Right atrium auricular region (tissue), 2 donors: ENCODE measurements at places on chromosomes 11 and 22. TPM values are rescaled to one million over a fixed set of nuclear protein-coding genes. Genes with fewer than 3 reads are reported as not detected.

The OR8G5 gene
- total RNA-seq, result not detected

GRCh38 chr11:109845437-109845836 lies 247.8 kb upstream of the ZC3H12C start:
- H3K4me1 ChIP-seq, result no peaks in the 10 kb centered on the region
- H3K36me3 ChIP-seq, result no peaks in the 10 kb centered on the region
- no peak for DNase-seq
- H3K27me3 ChIP-seq, result no peaks in the 10 kb centered on the region
- H3K27ac ChIP-seq, result no peak overlapping the region

The ZNF202 gene
- total RNA-seq, result 4.1 TPM

DNA sequence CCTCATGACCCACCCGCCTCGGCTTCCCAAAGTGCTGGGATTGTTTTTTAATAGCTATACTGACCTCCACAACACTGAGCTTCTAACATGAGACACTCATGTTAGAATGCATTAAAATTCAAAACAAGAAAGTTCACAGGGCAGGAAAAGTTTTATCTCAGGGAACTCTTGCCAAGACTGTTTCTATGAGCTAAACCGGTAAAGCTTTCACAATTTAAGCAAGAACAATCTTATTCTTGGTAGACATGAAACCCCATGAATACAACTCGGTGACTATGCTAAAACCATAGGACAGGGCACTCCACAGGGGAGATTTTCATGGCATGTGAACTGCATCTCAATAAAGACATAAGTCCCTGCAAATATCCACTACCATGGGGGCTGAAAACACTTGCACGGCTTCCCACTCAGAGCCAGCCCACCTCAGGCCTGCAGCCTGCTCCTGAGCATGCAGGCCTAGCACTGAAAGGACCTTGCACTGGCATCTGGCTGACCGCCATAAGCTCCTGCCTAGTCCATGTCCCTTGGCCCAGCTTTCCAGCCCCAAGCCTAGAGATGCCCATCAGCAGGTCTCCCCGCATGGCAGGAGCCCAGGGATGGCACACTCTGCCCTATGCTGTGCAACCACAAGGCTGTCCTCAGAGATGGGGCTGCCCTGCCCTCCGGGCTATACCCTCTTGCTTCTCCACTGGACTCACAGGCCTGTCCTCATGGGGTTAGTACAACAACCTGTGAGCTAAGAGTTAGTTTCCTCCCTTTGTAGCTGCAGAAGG lies 58.4 kb downstream of the DGCR2 start:
- H3K27me3 ChIP-seq, result no peaks in the 10 kb centered on the region
- peaks cover 86% of the 10 kb centered on the region for H3K36me3 ChIP-seq
- no peak overlapping the region for H3K27ac ChIP-seq

The ZNRF3 gene
- total RNA-seq, result 7.9 TPM

The TMEM134 gene
- total RNA-seq, result 140 TPM

- H3K27me3 ChIP-seq, result no peaks in the 10 kb centered on the region
- H3K36me3 ChIP-seq, result no peaks in the 10 kb centered on the region
- H3K4me3 ChIP-seq, result no peak overlapping the region
Measured at GRCh38 chr22:22745225-22746060, 101.0 kb downstream of the GGTLC2 start.

- no peak overlapping the region for H3K4me3 ChIP-seq
- no peaks in the 10 kb centered on the region for H3K36me3 ChIP-seq
- DNase-seq, result peak; percentile 36
Measured at GRCh38 chr22:44520465-44521094, 22.5 kb upstream of the RTL6 start.

- no peak overlapping the region for H3K27ac ChIP-seq
- DNase-seq, result no peak
- no peak overlapping the region for H3K4me3 ChIP-seq
- no peaks in the 10 kb centered on the region for H3K4me1 ChIP-seq
Measured at GRCh38 chr22:43448048-43448447, 36.2 kb downstream of the MPPED1 start.

The APOL1 gene
- 10.7 TPM for total RNA-seq

DNA sequence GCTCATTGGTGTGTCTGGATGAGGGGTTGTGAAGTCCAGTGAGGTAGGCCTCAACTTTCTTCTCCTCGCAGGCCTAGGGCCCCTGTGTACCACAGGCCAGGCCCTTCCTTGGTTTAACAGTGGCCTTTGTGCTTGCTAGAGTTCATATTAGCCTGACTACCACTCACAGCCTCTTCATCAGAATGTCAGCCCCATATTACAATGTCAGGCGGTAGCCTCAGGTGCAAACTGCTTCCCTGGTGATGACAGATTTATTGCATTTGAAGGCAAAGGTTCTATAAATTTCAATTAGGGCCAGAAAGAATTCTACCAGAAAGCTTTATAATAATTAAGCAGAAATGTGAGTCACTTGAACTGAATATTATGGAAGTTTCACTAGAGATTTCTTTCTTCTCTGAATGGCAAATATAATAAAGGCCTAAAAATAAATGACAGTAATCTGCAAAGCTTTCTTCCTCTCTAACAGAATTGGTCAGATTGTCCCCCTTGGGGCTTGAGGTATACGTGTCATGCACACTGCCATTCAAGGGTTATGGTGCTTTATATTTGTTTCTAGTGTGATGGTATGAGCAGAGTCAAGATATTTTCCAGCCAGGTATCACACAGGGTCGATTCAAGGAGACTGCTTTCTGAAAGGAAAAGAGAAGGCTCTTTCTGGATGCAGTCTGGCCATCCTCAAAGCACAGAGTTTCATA lies 210.3 kb downstream of the CWF19L2 start:
- H3K27ac ChIP-seq, result no peak overlapping the region
- no peaks in the 10 kb centered on the region for H3K4me1 ChIP-seq
- H3K36me3 ChIP-seq, result no peaks in the 10 kb centered on the region
- no peak for DNase-seq
- no peaks in the 10 kb centered on the region for H3K27me3 ChIP-seq

- no peak for DNase-seq
- H3K4me1 ChIP-seq, result no peaks in the 10 kb centered on the region
- no peak overlapping the region for H3K4me3 ChIP-seq
- H3K36me3 ChIP-seq, result no peaks in the 10 kb centered on the region
- H3K27me3 ChIP-seq, result no peaks in the 10 kb centered on the region
- no peak overlapping the region for H3K27ac ChIP-seq
Measured at GRCh38 chr11:62266558-62266957, 3.4 kb upstream of the SCGB2A2 start.

The SLC17A6 gene
- not detected for total RNA-seq

The OR51I1 gene
- total RNA-seq, result not detected

The KRTAP5-2 gene
- total RNA-seq, result not detected

The SERPIND1 gene
- 4.1 TPM for total RNA-seq

The SCGB1D2 gene
- not detected for total RNA-seq

DNA sequence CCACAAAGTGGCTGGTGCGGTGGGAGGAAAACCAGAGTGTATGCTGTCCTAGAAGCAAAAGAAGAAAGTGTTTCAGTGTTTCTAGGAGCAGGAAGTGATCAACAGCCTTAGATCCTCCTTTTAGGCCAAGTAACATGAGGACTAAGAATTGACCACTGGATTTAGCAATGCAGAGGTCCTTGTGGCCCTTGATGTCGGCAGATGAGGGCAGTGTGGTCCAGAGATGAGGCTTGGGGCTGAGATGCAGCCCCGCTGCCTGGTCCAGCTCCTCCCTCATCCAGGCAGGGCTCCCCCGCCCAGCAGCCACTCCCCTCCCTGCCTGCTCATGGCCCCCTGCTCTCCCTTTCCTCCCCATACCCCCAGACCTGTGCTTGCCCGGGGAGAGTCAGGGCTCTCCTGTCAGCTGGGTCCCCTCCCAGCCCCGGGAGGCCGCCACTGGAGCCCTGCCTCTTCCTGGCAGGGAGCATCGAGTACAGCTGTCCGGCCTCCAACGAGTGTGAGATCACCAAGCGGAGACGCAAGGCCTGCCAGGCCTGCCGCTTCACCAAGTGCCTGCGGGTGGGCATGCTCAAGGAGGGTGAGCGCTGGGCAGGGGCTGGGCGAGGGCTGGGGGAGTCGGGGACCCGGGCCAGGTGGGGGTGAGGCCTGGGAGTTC lies 3.7 kb downstream of the TRMT112 start:
- peak overlapping the region; percentile 28 for H3K4me3 ChIP-seq
- H3K27me3 ChIP-seq, result no peaks in the 10 kb centered on the region
- peaks cover 30% of the 10 kb centered on the region for H3K36me3 ChIP-seq
- peaks cover 38% of the 10 kb centered on the region for H3K4me1 ChIP-seq

- no peaks in the 10 kb centered on the region for H3K27me3 ChIP-seq
- H3K4me3 ChIP-seq, result no peak overlapping the region
- DNase-seq, result peak; percentile 82
- H3K4me1 ChIP-seq, result no peaks in the 10 kb centered on the region
- peak overlapping the region; percentile 77 for H3K27ac ChIP-seq
Measured at GRCh38 chr11:12224537-12224893, 114.1 kb downstream of the MICAL2 start.

GRCh38 chr11:121029813-121030445 lies 6.0 kb downstream of the TBCEL start:
- no peak overlapping the region for H3K4me3 ChIP-seq
- peaks cover 24% of the 10 kb centered on the region for H3K4me1 ChIP-seq
- H3K27ac ChIP-seq, result peak overlapping the region; percentile 43
- DNase-seq, result no peak

GRCh38 chr22:50576070-50576469 lies 2.2 kb downstream of the CPT1B start:
- no peak overlapping the region for H3K4me3 ChIP-seq
- H3K4me1 ChIP-seq, result no peaks in the 10 kb centered on the region
- H3K27ac ChIP-seq, result peak overlapping the region; percentile 16
- no peaks in the 10 kb centered on the region for H3K27me3 ChIP-seq
- DNase-seq, result no peak
- peaks cover 49% of the 10 kb centered on the region for H3K36me3 ChIP-seq

DNA sequence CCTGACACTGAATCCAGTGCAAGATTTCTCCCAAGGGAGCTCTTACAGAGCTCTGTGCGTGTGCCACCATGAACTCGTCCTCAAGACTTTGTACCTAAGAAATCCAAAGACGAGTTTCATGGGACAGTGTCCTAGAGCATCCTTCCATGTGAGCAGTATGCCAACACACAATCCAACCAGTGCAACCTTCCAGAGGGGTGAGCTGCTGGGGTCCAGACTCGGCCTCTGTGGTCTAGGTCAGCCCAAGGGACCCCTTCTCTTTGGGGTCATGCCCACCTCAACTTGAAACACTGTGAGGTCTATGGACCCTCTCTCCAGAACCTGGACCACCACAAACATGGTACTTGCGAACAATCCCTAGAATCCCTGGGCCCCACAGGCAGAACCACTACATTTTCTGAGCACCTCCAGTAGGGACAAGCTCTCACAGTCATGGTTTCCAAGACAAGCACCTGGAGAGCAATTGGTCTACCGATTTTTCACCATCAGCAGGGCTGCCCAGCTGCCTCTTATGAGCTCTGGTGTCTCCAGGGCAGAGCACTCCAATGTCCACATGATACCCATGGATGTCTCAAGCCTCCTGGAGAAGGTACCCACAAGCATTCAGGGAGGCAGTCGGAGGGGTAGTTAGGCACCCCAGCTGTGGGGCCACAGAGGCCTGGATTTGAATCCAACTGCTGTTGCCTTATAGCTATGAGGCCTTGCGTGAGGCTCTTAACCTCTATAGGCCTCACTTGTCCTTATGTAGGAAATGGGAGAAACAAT lies 7.7 kb downstream of the CHST1 start:
- no peaks in the 10 kb centered on the region for H3K36me3 ChIP-seq
- no peaks in the 10 kb centered on the region for H3K27me3 ChIP-seq
- DNase-seq, result no peak

The DLG2 gene
- total RNA-seq, result 6.7 TPM

DNA sequence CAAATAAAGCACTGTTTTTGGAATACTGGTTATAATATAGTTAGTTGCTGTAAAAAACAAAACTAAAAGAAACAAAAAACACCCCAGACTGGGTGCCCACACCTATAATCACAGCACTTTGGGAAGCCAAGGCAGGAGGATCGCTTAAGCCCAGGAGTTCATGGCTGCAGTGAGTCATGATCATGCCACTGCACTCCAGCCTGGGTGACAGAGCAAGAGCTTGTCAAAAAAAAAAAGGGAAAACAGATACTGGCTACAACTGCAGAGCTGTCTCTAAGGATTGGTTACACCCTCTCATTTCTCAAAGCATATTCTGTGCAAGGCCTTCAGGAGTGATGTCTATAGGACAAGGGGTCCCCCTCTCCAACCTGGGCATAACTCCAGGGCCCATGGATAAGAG lies 14.6 kb upstream of the STK33 start:
- H3K27me3 ChIP-seq, result no peaks in the 10 kb centered on the region
- H3K4me1 ChIP-seq, result no peaks in the 10 kb centered on the region
- no peak overlapping the region for H3K27ac ChIP-seq
- H3K36me3 ChIP-seq, result no peaks in the 10 kb centered on the region

GRCh38 chr22:47356511-47357011 lies 594.1 kb downstream of the TBC1D22A start:
- DNase-seq, result peak; percentile 32
- no peaks in the 10 kb centered on the region for H3K27me3 ChIP-seq
- H3K4me1 ChIP-seq, result no peaks in the 10 kb centered on the region
- no peak overlapping the region for H3K27ac ChIP-seq

DNA sequence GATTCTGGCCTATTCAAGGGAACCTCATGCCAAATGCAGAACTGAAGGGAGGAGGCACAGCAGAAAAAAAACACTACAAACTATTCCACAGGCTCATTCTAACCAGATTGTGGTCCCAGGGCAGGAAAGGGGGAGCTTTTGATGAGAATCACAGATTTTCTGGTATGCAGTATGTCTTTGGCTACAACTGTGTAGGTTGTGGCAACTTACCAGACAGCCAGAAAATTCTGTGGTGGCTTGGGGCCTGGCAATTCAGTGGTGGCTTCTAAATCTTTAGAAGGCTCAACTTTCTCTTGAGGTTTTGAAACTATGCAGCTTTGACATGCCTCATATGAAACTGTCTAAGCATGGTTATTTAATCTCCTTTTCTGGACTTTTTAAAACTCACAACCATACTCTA lies 850.8 kb upstream of the CCDC90B start:
- no peaks in the 10 kb centered on the region for H3K4me1 ChIP-seq
- H3K27me3 ChIP-seq, result no peaks in the 10 kb centered on the region
- DNase-seq, result no peak
- no peak overlapping the region for H3K27ac ChIP-seq
- no peak overlapping the region for H3K4me3 ChIP-seq

DNA sequence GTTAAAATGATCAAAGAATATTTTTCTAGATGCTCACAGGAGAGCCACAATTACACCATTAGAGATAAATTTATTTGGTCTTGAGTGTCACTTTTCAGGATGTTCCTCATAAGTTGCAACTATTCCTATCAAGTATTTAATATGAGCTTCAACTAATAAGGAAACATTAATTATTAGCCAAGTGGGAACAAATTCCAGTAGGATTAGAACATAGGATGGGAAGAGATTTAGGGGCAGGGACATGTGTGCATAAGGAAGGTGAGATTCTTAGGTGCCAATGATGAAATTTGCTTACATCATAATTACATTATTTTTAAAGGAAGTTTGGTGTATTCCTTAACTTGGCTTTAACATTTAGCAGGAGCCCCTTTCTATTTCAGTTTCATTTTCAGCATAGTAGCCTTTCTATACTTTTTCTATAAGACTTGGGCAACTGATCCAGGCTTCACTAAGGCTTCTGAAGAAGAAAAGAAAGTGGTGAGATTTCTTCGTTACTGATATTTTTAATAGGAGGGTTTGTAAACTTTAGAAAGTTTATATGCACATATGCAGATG lies 38.8 kb downstream of the CSRP3 start:
- no peak for DNase-seq
- no peaks in the 10 kb centered on the region for H3K27me3 ChIP-seq
- H3K4me1 ChIP-seq, result no peaks in the 10 kb centered on the region
- H3K27ac ChIP-seq, result no peak overlapping the region

The PKDREJ gene
- 0.07 TPM for total RNA-seq

- H3K4me3 ChIP-seq, result no peak overlapping the region
- H3K4me1 ChIP-seq, result peaks cover 33% of the 10 kb centered on the region
- DNase-seq, result peak; percentile 91
- no peaks in the 10 kb centered on the region for H3K36me3 ChIP-seq
- no peaks in the 10 kb centered on the region for H3K27me3 ChIP-seq
Measured at GRCh38 chr11:120547811-120548681, 36.5 kb downstream of the GRIK4 start.
